NCI-H2081 treated with DMSO at 0.1 percent for 48 hours (cell line): ENCODE measurements at places on chromosomes 12 and 14.
A peak's percentile ranks its signal among the peaks of the same experiment; 100 is the strongest.

GRCh38 chr12:96743606-96744005 lies 163.5 kb upstream of the NEDD1 start:
- DNase-seq, result no peak

GRCh38 chr14:91997492-91997891 lies 42.4 kb downstream of the TRIP11 start:
- DNase-seq, result no peak

DNA sequence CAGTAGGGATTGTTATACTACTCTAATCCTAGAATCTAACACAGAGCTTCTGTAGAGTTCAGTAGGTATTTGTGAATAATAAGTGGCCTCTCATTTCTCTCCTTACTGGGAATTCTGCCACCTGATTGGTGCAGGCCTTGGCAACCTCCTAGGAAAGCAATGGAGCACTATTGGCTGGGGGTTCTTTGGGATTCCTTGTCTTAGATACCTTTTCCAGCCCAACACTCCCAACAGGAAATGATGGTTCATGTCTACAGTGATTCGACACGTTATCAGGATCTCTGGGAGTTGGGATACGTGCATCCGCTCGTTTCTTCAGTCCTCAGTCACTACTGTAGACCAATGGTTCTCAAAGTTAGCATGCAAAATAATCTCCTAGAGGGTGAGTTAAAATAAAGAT lies 67.4 kb downstream of the ELK3 start:
- no peak for DNase-seq

DNA sequence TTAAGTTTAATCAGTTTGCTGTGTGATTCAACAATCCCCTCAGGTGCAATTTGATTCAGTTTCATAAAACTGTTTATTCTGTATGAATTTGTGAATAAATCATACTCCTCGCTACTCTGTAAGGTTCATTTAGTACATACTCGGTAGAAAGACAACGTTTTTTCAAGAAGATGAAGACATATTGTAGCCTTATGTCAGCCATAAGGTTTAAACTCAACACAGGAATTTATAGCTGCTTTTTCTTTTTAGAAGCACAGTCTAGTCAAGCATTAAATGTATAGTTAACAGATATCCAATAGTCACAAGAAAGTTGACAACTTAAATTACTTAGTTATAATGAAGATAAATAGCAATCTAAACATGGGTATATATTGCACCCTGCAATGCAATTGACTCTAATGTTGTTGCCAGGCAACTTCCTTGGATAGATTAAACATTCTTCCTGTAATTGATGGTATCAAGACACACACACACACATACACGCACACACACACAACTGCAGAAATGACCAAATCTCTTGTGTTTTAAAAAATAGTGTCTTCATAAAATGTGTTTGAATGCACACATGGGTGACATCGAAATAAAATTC lies 151.5 kb upstream of the MGAT4C start:
- DNase-seq, result peak; percentile 87

DNA sequence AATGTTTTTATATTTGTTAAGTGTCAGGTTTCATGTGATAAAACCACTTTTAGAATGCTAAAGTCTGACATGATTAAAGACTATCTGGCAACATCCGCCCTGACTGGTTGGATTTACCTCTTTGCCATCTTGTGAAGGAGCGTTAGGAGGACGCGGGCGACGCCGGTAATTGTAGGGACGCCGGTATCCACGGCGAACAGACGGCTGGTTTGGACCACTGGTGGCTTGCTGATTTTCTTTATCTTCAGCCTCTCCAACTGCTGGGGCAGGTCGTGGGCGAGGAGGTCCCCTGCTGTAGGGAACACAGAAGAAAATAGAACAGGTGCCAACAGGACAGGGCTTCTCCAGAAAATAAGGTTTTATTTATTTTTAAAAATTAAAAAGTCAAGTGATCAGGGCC lies 21.3 kb downstream of the YBX3 start:
- no peak for DNase-seq

DNA sequence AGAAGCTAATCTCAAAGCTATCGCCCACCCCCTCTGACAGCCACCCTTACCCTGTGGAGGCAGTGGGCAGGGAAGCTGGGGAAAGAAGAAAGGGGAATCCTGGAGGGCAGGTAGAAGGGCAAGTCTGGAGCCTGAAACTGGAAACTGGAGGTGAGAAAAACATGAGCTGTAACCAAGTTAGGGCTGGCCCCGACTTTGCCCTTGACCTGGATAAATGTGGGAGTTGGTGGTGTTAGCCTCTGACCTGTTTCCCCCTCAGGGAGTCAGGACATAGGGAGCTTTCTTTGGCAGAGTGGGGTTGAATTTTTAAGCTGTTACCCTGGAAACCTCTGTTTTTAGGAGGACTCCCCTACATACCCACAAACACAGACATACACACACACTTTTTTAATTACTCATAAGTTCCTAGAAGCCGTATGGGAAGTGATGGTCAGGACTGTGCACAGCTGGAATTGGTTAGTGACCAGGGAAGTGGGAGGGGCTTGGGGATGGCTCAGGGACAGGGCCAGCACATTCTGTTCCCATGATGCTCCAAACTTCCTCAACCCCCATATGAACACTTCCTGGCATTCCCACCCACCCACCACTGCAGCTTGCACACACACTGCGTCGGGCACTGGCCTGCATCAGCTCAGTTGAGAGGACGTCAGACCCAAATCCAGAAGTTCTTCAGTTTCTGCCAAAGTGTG lies 5.0 kb upstream of the MMP19 start:
- DNase-seq, result no peak

DNA sequence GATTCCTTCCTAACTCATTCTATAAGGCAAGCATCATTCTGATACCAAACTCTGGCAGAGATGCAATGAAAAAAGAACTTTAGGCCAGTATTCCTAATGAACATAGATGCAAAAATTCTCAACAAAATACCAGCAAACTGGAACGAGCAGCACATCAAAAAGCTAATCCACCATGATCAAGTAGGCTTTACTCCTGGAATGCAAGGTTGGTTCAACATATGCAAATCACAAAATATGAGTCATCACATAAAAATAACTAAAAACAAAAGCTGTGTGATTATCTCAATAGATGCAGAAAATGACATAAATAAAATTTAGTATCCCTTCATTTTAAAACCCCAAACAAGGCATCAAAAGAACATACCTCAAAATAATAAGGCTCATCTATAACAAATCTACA lies 98.9 kb downstream of the ACSS3 start:
- no peak for DNase-seq

- no peak for DNase-seq
These were observed 182.3 kb downstream of the NTF3 start for GRCh38 chr12:5614256-5614655.

DNA sequence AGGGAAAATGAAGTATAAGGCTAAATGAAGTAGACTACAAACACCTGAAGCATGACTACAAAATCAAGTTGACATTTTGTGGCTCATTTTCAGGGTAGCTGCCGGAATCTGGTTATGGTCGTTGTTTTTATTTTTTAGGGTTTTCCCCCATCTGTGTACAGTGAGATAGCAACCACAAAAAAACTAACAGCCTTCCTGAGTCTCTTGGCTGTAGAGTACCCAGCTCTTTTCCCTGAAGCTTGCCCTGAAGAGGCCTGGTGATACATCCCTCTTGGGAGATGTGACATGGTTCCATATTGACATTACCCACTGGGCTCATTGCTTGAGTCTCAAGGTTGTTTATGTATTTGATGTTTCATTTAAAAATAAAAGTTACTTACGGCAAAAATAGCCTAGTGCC lies 424.0 kb downstream of the ZFP36L1 start:
- no peak for DNase-seq

- DNase-seq, result no peak
These were observed 8.1 kb upstream of the LHX5 start for GRCh38 chr12:113479590-113480335.

GRCh38 chr12:70251226-70251625 lies 8.0 kb downstream of the CNOT2 start:
- no peak for DNase-seq

DNA sequence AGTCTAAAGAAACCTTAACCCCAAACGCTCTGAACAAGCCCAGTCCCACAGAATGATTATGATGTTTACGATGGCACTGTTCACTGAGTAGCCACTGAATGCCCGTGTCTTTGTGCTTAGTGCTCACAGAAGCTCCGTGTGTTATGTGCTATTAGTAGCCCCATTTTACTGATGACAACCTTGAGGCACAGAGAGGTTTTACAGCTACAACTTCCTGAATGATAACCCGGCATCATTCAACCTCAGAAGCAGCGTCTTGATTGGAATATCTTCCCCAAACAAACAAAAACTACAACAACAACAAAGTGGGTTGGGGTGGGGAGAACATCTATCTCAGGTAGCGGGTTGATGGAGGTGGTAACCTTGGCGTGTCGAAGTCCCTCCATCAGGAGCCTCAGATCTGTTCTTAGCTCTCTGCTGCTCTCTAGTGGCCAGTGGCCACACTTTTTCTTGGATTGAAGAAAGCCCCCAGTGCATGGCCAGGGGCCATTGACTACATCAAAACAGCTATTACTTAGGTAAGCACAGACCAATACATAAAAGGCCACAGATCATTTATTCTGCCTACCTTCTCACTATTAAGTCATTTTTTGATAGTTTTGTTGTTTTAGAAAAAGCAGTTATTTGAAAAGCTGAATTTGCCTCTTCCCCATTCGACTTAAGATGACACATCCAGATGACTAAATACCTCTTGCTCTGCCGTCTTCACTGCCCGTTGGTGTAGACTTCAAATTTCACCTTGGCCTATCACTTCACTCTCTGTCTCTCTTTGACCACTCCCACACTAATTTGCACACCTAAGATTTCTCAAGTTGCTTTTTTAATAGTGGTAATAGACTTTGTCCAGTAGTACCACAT lies 376.9 kb downstream of the GALC start:
- DNase-seq, result no peak

DNA sequence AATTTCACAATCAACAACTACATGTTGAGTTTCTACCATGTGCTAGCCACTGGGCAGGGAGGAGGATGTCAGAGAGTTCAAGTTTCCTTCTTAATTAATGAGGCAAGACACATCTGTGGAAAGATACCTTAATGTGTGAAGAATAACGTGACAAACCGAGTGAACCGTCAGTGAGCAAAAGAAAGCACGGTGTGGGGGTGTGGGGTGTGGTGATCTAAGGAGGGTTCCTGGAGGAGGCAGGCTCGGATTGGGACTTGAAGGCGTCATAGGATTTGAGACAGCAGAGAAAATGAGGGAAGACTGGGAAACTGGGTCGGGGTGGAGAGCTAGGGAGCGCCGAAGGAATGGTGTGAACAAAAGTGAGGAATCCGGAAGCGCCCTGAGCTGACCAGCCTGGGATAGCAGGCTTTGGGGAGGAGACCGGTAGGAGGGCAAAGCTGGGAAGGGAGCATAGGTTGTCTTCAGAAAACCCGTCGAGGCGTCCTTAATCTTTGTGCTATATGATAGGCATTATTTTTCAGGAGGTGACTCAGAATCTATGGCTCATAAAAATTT lies 22.3 kb downstream of the GALNT8 start:
- DNase-seq, result no peak

GRCh38 chr12:115666168-115666567 lies 611.3 kb downstream of the MED13L start:
- DNase-seq, result no peak

DNA sequence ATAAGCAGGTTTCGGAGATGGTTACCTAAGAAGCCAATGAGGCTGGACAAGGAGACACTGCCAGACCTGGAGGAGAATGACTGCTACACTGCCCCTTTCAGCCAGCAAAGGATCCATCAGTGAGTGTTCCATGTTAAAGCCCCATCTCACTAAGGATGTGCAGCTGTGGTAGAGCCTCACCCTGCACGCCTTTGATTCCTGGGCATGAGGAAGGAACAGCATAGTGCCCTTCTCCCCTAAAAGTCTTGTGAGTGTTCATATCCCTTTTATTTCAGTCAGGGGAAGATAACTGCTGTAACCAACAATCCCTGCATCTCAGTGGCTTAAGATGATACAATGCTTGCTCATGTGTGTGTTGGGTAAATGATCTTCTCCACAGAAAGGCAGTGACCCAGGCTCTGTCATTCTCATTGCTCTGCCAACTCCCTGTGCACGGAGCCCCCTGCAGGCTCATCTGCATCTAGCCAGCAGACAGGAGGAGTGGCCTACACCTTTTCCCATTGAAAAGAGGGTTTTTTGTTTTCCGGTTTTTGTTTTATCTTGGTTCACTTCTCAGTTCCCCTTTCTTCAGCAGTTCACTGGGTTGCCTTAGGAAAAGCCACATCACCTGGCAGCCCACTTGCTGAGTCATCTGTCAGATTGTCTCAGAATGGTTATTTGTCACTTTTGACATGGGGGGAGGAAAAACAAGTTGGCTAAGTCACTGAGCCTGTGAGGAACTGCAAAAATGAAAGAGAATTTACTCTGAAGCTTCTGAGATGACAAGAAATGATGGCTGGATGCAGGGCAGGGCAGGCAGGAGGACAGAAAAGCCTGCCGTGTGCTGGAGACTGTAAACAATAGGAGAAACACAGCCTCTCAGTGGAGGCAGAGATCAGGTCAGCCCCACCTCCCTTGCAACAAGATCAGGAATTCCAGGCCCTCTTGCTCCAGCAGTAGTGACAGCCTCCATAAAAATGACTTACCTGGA lies 193.3 kb downstream of the ANO4 start:
- no peak for DNase-seq

- no peak for DNase-seq
These were observed 84.3 kb upstream of the DIO3 start for GRCh38 chr14:101476916-101477553.

DNA sequence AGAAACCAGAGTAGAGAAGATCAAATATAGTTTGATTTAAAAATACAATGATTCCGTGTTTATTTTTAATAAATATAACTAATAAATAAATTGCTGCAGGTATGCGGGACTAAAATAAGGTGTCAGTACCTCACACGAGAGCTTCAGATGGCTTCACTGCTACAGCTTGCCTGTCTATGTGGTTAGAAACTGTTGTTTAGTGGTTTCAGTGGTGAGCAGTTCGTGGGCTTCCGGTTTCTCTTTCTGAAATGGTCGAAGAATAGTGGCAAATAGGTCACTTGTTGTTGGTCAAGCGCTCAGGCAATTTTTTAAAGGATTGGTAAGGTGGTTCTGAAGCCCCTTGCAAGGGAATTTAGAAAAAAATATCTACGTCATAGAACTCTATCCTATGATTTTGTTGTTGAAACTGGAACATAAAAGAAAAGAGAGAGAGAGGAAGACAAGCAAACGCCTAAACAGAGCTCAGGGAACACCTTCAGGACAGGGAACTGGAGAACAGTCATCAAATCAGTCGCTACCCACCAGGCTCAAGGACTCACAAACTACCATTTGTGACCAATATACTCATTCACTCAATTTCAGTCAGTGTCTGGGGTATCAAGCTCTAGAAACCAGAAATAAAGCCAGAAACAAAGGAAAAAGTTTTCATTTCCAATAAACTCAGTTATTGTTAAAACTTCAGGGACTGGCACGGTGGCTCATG lies 31.3 kb downstream of the GABARAPL1 start:
- no peak for DNase-seq

GRCh38 chr14:94771906-94772490 lies 2.1 kb upstream of the GSC start:
- no peak for DNase-seq

GRCh38 chr14:72706485-72706884 lies 187.4 kb downstream of the DPF3 start:
- DNase-seq, result no peak

- DNase-seq, result peak; percentile 63
These were observed 6.7 kb downstream of the BCL7A start for GRCh38 chr12:122028165-122028904.
